ENCODE measurements at places on chromosomes 1 and 21.

DNA sequence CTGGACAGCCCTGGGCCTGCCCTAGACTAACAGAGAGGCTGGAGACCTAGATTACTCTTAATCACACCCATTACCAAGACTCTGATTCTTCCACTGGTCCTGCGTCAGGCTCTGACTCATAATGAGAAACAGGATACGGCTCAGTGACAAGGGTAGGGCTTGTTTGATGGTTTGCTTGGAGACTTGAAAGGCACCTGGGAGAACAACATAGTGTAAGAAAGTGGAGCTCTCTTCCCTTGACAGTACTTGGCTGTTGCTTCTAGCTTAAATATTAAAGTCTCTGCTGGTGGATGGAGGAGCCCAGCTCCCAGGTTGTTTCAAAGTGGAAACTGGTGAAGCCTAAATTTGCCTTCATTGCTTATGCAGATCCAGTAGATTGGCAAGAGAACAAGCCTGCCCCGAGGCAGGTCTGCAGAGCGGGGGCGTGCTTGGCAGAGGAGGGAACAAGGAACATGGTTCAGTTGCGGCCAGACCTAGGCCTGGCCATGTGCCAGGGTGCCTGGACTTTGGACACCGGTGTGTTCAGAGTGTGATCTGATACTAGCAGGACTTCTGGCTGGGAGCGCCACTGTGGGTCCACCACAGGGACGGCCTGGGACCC, 480.6 kb downstream of the CAMTA1 start:
- DNase-seq, result peak; percentile 44

- no peak for DNase-seq
These were observed 14.6 kb upstream of the MPZL1 start for GRCh38 chr1:167706931-167707877.

GRCh38 chr1:222138095-222138494, 396.2 kb upstream of the DUSP10 start:
- no peak for DNase-seq

DNA sequence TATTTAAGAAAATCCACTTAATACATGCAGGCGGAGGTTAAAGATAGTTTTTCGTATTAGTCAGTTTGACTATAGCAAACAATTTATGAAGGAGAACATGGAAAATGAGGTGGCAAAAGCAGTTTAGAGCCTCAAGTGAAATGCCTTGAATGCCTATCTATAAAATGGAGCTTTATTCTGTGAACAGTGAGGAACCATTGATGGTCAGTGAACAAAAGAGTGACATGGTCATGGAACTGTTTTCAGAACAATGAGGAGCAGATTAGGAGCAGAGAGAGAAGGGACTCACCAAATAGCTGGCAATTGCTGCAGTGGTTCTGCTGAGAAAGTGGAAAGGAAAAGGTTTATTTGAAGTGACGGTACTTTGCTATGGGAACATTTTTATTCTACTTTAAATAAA, 299.8 kb downstream of the DUSP10 start:
- DNase-seq, result no peak

- DNase-seq, result no peak
These were observed 1.3 kb upstream of the DNAJC16 start for GRCh38 chr1:15525050-15526020.

GRCh38 chr1:115325874-115326273, 12.2 kb downstream of the NGF start:
- DNase-seq, result no peak

- DNase-seq, result no peak
These were observed 29.5 kb downstream of the LMO4 start for GRCh38 chr1:87358219-87358618.

GRCh38 chr1:107061886-107062285, 5.4 kb downstream of the PRMT6 start:
- no peak for DNase-seq

DNA sequence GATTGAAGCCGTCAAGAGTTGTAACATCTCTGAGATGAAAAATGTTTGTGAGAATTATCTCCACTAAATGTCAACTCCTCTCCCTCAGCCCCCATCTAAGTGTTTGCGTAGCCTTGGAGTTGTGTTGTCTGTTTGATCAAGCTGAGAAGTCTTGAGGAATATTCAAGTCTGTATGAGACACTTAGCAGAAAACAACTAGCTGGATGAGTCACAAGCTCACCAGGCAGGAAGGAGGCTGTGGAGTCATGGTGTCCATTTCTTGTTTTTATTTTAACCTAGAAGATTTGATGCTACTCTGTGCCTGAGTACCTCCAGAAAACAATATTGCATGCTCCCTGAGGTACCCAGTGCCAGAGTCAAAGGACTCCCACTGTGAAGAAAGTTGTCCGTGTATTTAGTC, 211.6 kb upstream of the PLXNA2 start:
- no peak for DNase-seq

DNA sequence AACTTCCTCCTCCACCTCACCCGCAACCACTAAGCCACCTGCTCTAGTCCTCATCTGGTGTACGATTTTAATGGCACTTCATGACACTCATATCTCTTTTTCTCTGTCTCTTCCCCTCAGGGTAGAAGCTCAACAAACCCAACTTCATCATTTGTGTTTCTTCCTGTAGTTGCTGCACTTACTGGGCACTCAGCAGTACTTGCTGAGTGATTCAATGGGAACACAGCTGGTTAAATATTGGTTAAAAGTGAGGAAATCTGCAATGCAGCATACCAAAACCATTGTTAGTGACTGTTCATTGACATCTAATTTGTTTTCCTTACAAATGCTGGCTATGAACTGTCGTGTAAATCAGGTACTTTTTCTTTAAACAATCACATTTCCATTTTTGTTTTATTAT, 541.1 kb upstream of the PRMT6 start:
- DNase-seq, result no peak

DNA sequence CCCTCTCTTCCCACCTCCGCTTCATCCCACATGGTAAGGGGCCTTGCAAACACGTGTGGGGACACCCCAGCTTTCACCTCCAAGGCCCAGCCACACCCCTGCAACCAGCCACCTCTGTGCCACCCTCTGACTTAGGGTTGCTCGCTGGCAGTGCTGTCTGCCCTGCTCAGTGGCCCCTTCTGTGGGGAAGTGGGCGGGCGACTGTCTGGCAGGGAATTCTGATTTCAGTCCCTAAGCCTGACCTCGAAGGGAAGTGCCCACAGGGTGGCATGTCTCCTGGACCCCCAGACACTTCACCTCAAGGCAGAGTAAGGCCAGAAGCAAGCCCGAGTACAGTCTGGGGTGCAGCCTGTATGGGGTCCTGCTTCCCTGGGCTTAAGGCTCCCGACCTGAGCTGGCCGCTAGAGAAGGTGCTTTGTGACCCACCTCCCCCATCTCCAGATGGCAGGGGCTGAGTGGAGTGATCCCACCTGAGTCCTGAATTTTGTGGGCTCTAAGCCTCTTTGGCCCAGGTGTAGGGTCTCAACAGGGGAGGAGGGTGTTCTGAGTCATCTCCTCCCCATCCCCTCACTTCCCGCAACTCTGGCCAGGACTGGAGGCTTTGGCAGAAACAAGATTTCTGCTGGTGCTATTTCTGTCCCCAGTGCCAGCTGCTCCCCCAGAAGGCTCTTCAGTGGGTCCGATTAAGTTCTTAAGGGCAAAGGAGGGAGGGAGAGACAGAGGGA, 7.0 kb downstream of the RD3 start:
- no peak for DNase-seq

DNA sequence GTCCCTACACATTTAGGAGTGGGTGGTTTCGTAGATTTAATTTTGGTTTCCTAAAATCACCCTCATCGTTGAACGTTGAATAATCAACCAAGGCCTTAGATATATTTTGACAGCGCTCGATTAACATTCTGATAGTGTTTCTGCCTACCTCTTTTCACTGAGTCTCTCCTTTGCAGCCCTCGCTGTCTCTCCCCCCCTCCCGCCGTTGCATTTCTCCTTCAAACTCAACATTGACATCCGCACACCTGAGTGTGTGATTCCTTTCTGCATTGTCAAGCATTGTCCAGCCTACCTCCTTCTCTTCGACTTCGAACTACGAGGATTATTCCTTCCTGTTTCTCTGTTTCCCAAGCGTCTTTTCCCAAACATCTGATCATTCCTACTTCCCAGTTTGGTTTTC, 1.8 kb upstream of the ADAMTS1 start:
- DNase-seq, result no peak

DNA sequence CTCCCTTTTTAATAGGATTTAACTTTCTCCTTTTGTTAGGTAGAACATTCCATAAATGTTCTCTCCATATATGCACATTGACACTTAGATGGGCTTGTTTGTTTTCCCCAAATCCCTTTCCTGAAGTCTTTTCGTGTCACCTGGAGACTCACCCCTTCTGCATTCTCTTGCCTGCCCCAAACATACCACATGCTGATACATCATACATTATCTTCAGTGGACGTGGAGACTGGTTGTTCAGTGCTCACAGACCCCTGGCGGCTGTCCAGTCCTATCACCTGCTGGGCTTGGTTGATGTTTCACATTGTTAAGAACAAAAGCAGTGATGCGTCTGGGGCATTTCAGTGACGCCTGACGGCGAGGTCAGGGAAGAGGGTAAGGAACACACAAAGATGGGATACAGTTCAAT, 22.2 kb downstream of the FMOD start:
- DNase-seq, result no peak

DNA sequence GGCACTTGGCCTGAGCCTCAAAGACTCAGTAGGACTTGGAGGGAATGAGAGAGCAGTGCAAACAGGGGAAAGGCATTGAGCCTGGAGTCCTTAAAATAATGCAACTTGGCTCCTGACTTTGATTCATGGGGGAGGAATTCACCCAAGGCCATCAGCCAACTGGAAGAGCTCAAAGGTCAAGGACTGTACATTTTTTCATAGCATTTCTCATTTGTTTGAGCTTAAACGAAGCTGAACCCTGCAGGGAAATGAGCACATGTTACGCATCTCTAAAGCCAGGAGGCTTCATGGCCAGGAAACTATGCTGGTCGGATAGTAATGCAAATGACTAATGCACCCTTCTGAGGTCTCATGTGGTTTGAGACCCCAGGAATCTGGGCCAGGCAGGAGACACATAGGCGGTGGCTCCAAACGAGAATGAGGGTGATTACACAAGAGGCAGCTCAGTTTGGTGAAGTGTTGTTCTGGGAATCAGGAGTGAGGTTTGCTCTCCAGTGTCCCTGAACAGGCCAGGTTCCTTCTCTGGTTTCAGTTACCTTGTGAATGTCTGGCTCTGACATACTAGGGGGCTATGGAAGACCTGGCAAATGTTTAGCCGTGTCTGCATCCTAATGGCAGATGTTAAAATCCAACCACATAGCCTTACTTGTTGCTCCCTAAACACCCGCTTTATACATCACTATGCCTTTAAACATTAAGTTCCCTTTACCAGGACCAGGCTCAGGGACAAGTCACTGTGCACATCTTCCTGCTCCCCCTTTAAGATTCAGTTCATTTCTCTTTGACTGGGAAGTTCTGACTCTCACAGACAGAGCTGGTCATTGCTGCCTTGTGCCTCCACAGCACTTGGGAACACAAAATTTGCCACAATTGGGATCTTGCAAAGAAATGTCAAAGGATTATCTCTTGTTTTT, 503.9 kb upstream of the USP24 start:
- DNase-seq, result peak; percentile 100

DNA sequence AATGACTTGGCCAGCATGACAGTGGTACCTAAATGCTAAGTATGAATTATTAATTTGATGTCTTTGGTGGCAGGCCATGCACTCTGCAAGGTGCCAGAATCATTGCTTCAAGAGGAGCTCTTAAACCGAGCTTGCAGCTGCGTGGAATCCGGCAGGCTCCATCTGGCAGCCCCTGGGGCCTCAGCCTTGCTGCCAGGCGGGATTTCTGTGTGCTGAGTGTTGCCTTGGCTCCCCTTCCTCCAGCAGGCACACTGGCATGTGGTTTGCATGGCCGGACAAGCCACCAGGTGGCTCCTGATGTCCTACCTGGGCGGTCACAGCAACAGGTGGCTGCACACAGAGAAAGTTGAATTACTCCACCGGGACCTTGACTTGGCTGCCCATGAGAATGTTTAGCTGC, 155.4 kb downstream of the URB2 start:
- DNase-seq, result no peak

DNA sequence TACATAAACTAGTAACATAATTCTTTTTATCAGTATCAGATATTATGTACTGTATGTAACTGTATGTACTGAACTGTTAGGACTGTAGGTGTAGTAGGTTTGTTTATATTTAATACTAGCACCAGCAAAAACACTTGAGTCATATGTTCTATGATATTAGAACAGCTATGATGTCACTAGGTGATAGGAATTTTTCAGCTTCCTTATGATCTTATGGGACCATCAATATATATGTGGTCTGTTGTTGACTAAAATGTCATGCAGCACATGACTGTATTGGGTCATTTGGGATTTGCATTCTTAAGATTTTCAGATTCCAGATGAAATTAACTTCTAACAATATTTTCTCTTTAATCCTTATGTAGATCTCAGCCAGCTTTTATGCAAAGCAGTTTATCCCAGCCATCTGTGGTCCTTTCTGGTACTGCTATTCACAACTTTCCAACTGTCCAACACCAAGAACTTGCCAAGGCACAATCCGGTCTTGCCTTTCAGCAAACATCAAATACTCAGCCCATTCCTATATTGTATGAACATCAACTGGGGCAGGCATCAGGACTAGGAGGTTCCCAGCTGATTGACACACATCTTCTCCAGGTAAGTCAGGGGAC, 38.3 kb upstream of the MYOCOS start:
- DNase-seq, result no peak

DNA sequence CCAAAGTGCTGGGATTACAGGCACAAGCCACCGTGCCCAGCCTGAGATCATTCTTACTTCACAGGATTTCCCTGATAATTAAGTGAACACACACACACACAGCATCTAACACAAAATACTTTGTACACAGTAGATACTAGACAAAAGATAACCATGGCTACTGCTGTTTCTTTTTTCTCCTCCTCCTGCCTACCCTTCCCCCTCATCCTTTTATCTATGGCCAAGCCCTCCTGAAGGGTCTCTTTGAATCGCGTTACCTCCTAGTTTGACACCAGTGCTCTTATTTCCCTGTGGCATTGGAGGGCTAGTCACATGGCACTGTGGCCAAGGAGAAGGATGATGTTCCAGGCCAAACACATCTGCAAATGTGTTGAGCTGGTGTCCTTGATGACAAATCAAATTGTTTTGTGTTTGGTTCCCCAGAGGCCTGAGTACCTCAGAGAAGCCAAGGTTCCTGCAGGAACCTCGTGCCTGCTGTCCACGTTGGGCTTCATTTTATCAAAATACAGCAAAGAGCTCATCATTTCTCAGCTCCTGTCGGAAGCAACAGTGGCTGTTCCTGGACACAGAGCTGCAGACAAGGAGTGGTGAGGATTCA, 20.6 kb downstream of the NDUFS5 start:
- DNase-seq, result peak; percentile 37

- no peak for DNase-seq
These were observed 598 bp upstream of the ADIPOR1 start for GRCh38 chr1:202958544-202959275.

GRCh38 chr1:152052606-152053005, 15.8 kb upstream of the S100A11 start:
- DNase-seq, result peak; percentile 62

GRCh38 chr1:3852091-3852490, 4.9 kb downstream of the CEP104 start:
- DNase-seq, result no peak

- peak; percentile 84 for DNase-seq
These were observed 58.5 kb downstream of the HSF2BP start for GRCh38 chr21:43600642-43601402.

- DNase-seq, result no peak
These were observed 94.1 kb downstream of the ADARB1 start for GRCh38 chr21:45168522-45168921.
